AG04450 (cell line): ENCODE measurements at places on chromosomes 12 and 14.

- DNase-seq: no peak
Measured at GRCh38 chr12:110688446-110689280, at the start of gene HVCN1. Gene HVCN1 (minus strand): TSS chr12:110689115. CDS start chr12:110683245, 5,870 bp downstream.

DNA sequence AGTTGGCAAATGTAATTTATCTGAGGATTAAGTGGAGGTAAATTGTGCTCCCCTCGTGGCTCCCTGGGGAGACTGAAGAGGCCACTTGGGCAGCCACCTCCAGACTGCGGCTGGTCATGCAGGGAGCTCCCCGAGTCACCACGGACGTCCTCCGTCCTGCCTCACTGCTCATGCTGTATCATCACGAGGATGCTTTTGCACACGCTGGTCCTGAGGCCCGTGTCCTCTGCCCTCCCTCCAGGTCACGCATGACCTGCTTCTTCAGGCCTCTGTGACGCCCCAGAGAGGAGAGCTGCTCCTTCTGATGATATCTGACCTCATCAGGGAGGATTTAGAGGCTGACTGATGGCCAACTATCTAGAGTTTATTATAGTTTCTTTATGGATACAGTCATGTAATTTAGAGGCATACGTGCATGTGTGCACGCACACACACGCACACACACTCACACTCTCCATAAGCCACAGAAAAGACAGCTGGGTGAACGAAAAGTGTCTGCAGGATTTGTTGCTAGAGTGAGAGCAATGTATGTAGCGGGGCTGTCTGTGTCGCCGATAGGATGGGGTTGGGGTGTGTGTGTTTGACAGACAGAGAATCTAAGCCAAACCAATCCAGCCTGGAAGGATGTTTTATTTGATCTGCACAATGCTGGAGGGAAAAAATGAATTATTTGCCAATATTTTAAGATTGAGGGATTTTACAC is 160.0 kb downstream of the ADGRD1 start:
- DNase-seq: no peak

- no peak for DNase-seq
Measured at GRCh38 chr12:132428936-132429601, 60.9 kb upstream of the FBRSL1 start.

DNA sequence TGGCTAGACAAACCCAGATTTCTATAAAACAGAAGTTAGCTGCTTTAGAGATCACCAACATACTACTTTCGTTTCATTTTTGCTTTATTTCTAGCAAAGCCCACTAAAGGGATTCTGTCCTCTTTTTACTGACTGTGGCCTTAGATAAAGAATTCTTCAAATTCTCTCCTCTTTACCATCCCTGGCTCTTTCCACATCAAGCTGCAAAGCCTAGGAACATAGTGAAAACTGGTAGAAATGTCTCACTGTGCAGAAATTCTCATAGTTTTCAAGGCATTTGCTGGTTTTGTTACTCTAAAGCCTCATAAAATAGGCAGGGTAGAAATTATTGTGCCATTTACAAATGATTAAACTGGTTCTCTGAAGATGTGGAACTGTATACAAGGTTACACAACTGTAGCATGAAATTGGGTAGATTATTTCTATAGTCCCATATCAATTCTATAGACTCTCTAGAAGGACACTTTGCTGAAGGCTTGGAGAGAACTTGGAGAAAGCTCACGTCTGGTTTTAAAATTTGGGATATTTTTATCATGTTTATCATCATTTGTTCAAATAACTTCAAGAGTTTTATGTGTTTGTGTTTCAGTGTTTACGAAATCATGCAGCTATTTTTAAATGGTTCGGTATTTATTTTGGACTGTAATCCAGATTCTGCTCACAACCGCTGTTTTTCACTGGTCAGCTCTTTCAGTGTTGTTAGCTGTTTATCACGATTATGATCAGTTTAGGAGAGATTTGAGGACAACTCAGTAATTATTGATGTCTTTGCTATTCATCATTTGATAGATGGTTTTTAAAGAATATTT is 36.7 kb upstream of the CSRP2 start:
- no peak for DNase-seq

GRCh38 chr12:93106910-93107309 is 177.8 kb upstream of the EEA1 start:
- DNase-seq: no peak

GRCh38 chr12:90428465-90428864 is 526.5 kb downstream of the CCER1 start:
- no peak for DNase-seq

DNA sequence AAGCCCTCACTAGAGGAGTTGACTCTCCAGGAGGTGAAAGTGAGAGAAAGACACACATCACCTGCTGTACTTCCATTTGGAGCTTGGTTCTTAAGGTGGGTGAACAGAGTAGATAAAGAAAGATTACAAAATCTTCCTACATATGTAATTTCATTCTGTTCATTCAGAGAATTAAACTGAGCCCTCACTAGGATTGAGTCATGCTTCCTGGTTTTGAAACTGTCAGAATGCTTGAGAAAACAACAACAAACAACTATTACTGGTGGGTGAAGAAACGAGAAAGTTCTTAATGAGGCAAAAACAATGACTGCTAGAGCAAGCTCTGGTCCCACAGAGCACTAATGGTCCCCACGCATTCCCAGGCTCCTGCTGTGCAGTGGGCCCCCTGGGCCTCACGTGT is 841.7 kb downstream of the VRK1 start:
- DNase-seq: no peak

- DNase-seq: no peak
Measured at GRCh38 chr12:124680863-124681778, 113.7 kb upstream of the NCOR2 start.

GRCh38 chr12:40105515-40106201 is at the start of gene SLC2A13:
Gene SLC2A13 (minus strand): TSS chr12:40106081. CDS start chr12:40105808, 273 bp downstream.
- DNase-seq: peak; percentile 18

DNA sequence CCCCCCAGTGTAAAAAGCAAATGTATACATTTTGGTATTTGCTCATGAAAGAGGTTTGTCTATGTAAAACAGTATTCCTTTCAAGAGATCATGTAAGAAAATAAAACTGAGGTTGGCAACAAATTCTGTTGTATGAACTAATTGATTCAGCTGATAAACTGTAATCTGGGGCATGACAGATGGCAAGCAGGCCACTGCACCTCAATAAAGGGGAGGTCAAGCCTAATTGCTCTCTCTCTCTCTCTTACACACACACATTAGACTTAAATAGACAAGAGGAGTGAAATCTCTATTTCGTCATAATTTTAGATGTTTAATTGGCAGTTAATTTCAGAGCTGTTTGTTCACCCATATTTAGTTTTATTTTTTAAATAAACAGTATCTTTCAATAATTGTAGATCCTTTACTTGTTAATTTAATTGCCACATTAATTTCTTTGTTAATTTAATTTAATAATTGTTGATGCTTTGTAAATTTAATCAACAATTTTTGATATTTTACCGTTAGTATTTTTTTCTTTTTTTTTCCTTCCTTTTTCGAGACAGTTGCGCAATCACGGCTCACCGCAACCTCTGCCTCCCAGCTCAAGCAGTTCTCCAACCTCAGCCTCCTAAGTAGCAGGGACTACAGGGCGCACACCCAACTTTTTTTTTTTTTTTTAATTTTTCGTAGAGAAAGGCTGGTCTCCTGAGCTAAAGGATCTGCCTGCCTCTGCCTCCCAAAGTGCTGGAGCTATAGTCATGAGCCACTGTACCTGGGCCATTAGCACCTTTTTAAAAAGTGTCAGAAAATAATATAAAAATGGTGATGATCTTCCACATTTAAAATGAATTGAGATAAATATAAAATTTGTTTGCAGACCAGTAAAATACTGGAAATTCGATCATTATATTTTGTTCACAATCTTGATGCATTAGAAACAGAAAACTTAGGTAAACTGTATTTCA is 577.7 kb downstream of the SLC16A7 start:
- DNase-seq: no peak

DNA sequence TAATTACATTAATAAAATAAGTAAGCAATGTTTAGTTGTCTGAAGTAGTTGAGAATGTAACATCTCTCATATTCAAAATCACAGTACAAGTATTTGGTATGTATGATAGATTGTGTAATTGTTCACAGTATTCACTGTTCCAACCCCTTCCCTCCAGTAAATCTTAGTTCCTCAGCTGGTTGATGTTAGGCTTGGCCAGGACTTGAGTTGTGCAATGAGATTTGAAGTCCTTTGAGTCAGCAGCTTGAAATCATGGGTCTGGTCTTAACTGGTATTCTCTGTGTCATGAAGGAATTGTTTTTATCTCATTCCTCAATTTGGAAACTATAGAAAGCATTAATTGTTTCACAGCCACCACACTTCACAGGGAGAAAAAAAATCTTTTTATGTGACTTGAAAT is 477.1 kb downstream of the FSCB start:
- no peak for DNase-seq

GRCh38 chr14:94932589-94932988 is 162.7 kb upstream of the GSC start:
- no peak for DNase-seq

GRCh38 chr14:54691525-54692283 is 124.8 kb downstream of the SAMD4A start:
- no peak for DNase-seq

DNA sequence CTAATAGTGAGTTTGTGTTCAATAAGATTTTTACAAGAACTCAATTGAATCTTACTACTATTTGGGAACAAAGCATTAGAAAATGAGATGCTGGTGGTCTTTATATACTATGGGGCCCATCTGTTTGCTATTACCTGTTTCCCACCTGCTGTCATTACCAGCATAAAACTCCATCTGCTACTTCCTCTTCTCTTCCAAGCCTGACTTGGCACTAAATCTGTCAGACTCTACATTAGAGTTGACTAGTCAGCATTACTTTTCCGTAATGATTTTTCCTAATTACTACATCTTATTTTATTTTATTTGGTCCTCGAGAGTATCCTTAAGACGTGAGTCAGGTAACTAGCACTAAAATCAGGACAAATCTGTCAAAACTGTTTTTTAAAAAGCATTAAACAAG is 68.1 kb upstream of the KRR1 start:
- no peak for DNase-seq

GRCh38 chr12:93798279-93799151 is 121.3 kb downstream of the CRADD start:
- DNase-seq: no peak

DNA sequence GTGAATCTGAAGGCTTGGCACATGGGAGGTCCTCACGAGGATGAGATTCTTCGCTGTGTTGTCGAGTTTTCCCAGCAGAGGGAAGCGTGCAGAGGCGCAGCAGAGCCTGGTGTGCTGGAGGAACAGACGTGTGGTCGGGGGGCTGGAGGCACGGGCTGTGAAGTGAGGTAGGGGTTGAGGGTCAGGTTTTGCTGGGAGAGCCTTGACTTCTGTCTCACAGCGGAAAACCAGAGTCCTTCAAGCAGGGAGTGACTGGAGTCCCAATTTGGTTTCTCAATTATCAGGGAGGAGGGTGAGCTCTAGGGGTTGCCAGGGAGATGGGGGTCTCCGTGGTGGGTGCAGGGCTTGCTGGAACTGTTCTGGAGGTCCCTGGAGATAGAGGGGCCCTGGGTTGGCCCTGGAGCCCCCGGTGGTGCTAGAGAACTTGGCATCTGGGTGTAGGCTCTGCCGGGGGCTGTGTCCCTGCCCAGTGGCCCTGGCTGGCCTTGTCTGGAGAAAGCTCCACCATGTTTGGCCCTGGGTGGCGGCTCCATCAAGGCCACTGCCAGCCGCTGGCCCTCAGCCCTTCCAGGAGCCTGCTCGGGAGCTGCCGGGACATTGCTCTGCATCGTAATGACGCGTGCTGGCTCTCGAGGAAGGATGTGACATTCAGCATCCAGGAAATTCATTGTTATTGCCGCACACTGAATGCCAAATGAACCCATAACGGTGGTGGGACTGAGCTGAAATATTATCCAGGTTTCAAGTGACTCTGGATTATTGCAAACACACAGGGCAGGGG is 215.7 kb downstream of the KIF26A start:
- no peak for DNase-seq

DNA sequence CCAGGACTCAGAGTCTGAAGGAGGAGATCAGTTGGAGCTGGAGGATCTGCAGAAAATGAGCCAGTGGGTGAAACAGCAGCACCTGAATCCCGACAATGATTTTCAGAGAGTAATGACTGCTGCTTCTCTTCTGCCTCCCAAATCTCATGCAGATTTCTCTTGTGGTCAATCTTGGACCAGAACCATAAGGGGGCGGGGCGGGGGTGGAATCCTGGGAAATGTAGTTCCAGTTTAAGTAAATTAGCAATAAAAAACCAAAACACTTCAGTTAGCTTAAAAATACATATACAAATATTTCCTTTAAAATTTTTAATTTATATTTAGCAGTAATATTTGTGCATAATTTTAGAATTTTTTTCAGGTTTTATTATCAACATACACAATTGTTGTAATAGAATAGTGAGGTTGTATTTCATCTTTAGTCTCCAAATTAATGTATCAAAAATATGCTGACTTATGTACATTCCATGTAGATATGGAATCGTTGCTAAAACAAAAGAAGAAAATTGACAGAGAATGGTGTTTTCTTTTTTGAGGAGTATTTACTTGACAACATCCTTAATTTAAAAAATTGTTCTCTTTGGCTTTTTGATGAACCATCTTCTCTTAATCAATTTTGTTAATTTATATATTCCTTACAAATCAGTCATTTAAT is 223.5 kb upstream of the SYT10 start:
- no peak for DNase-seq

DNA sequence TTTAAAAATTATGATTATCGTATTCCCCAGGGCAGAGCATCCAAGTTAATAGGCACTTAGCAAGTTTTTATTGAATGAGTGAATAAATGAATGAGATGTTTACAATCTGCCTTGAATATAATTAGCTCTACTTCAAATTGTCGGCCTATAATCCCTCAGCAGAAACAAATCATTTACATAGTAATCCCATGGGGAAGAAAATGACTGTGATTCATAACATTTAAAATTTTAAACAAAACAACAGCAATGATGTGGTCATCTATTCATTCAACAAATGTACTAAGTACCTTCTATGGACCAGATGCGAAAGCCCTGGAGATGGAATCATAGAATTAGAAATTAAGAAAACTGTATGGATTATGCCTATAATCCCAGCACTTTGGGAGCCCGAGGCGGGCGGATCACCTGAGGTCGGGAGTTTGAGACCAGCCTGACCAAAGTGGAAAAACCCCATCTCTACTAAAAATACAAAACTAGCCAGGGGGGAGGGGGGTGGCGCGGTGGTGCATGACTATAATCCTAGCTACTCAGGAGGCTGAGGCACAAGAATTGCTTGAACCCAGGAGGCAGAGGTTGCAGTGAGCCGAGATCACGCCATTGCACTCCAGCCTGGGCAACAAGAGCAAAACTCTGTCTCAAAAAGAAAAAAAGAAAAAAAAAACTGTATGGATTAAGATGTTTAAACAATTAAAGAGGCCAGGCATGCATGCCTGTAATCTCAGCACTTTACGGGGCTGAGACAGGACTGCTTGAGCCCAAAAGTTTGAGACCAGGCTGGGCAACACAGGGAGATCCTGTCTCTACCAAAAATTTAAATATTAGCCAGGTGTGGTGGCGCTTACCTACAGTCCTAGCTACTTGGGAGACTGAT is 17.7 kb upstream of the MDM2 start:
- DNase-seq: no peak
